ENCODE measurements at places on chromosomes 13 and 19. TPM values are rescaled to one million over a fixed set of nuclear protein-coding genes. Genes with fewer than 3 reads are reported as not detected.

DNA sequence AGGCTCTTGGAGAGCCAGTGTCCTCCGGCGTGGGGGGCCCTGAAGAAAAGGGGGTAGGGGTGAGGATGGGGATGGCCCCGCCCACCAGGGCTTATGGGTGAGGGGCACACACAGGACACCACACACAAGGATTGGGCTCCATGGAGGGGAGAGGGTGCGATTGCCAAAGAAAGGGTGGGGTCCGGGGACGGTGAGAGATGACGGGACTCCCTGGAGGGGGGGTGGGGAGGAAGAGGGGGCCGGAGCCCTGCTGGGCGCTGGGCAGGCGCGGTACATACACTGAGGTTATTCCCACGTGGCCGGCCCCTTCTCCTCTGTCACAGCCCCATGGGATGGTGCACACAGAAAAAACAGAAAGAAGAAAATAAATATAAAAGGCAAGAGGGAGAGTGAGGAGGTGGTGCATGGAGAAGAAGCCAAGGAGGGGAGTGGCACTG lies 60.1 kb downstream of the IER2 start:
- H3K4me1 ChIP-seq, result peaks cover 6% of the 10 kb centered on the region
- H3K4me3 ChIP-seq, result no peak overlapping the region
- H3K36me3 ChIP-seq, result peaks cover 2% of the 10 kb centered on the region

DNA sequence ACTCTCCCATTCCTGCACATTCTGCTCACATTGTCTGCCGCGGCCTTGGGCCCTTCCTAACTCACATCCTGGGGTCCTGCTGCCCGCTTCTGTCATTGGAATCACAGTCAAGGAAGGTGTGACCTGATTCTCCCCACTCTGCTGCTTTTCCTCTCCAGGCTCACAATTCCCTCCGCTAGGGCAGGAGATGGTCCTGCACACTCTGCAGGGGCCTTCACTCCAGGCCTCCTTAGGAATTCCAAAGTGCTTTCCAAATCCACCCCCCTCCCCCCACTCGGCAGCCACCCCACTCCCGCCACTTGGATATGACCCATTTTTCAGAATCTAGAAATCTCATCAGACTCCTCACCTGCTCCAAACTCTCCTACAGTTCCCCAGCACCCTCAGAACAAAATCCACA lies 3.1 kb upstream of the SLC5A5 start:
- no peak for DNase-seq
- peaks cover 44% of the 10 kb centered on the region for H3K27me3 ChIP-seq
- no peaks in the 10 kb centered on the region for H3K4me1 ChIP-seq
- H3K4me3 ChIP-seq, result no peak overlapping the region
- no peak overlapping the region for H3K27ac ChIP-seq

Gene COG3
- 31.9 TPM for total RNA-seq

Gene C19orf73
- 0.28 TPM for total RNA-seq

GRCh38 chr13:44516771-44517170 lies 59.4 kb downstream of the TSC22D1 start:
- H3K4me3 ChIP-seq, result no peak overlapping the region
- H3K27me3 ChIP-seq, result no peaks in the 10 kb centered on the region
- peaks cover 2% of the 10 kb centered on the region for H3K36me3 ChIP-seq

Gene SLITRK6
- total RNA-seq, result 1.6 TPM

DNA sequence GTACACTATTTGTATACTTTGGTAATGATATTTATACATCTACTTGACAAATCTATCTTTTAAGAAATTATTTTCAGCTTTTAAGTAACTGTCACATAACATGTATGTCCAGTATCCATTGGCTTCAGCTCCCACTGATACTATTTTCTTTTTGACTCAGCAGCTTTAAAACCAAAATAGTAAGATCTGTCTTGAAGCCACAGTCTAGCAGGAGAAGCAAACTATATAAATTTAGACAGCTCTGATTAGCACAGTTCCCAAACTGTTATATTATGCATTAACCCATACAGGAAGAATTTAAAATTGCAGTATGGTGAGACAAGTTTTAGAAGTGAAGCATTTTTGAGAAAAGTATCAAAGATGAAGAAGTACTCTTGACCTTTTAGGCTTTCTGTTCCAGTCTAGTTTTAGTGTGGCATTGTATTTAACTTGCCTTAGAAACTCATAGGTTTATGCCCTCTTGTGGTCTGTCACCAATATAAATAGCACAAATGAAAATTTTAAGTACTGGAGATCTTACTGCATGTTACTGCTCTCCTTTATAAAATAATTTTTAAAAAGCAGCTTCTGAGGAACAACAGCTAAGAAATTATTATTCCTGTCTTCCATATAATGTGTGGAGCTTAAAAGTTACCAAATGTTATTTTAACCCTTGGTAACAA lies 24.7 kb downstream of the URI1 start:
- H3K4me1 ChIP-seq, result peaks cover 25% of the 10 kb centered on the region
- DNase-seq, result peak; percentile 34
- H3K27ac ChIP-seq, result no peak overlapping the region
- no peaks in the 10 kb centered on the region for H3K36me3 ChIP-seq

GRCh38 chr19:2720777-2721569 lies at the start of gene DIRAS1:
Gene DIRAS1, minus strand, starts transcription at chr19:2721372. Its CDS starts 3,566 bp downstream, at chr19:2717806.
- H3K27me3 ChIP-seq, result no peaks in the 10 kb centered on the region
- H3K4me3 ChIP-seq, result peak within 1 kb of the TSS; percentile 52
- H3K36me3 ChIP-seq, result peaks cover 4% of the 10 kb centered on the region
- H3K27ac ChIP-seq, result no peak within 1 kb of the TSS
- peaks cover 17% of the 10 kb centered on the region for H3K4me1 ChIP-seq

DNA sequence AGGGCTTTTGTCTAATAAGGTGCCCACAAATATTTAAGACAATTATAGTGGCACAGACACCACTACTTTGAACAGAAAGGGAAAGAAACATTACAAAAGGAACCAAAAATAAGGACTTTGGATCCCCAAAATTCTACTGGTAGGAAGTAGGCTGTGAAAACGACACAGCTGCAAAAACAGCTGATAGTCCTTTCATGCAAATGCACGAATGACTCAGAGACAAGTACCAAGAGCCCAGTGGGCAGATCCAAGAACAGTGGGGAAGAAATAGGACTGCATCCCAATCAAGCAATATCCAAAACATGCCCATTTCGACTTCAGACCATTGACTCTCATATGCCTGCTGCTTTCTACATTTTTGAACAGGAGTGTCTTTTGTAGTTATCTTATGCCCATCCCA lies 269.4 kb upstream of the NBEA start:
- no peaks in the 10 kb centered on the region for H3K27me3 ChIP-seq
- DNase-seq, result no peak
- no peak overlapping the region for H3K27ac ChIP-seq
- no peak overlapping the region for H3K4me3 ChIP-seq
- H3K4me1 ChIP-seq, result no peaks in the 10 kb centered on the region

- no peak overlapping the region for H3K4me3 ChIP-seq
- no peaks in the 10 kb centered on the region for H3K4me1 ChIP-seq
- H3K27me3 ChIP-seq, result no peaks in the 10 kb centered on the region
- H3K27ac ChIP-seq, result no peak overlapping the region
- no peaks in the 10 kb centered on the region for H3K36me3 ChIP-seq
- DNase-seq, result no peak
Observed at GRCh38 chr13:104683789-104684188, 1617.6 kb upstream of the SLC10A2 start.

GRCh38 chr13:19182536-19182935 lies 912 bp upstream of the TUBA3C start:
- H3K27ac ChIP-seq, result no peak overlapping the region
- H3K4me1 ChIP-seq, result no peaks in the 10 kb centered on the region
- no peaks in the 10 kb centered on the region for H3K27me3 ChIP-seq
- no peaks in the 10 kb centered on the region for H3K36me3 ChIP-seq
- DNase-seq, result no peak

Gene PLIN4
- total RNA-seq, result under 0.01 TPM

- H3K4me1 ChIP-seq, result peaks cover 8% of the 10 kb centered on the region
- no peak overlapping the region for H3K4me3 ChIP-seq
- no peak overlapping the region for H3K27ac ChIP-seq
- H3K36me3 ChIP-seq, result no peaks in the 10 kb centered on the region
- no peaks in the 10 kb centered on the region for H3K27me3 ChIP-seq
Observed at GRCh38 chr13:79988573-79988972, 352.4 kb downstream of the SPRY2 start.

- H3K27ac ChIP-seq, result no peak overlapping the region
- no peaks in the 10 kb centered on the region for H3K27me3 ChIP-seq
- DNase-seq, result no peak
- H3K4me3 ChIP-seq, result no peak overlapping the region
- H3K4me1 ChIP-seq, result no peaks in the 10 kb centered on the region
- peaks cover 62% of the 10 kb centered on the region for H3K36me3 ChIP-seq
Observed at GRCh38 chr19:4035018-4035566, 27.6 kb downstream of the PIAS4 start.

DNA sequence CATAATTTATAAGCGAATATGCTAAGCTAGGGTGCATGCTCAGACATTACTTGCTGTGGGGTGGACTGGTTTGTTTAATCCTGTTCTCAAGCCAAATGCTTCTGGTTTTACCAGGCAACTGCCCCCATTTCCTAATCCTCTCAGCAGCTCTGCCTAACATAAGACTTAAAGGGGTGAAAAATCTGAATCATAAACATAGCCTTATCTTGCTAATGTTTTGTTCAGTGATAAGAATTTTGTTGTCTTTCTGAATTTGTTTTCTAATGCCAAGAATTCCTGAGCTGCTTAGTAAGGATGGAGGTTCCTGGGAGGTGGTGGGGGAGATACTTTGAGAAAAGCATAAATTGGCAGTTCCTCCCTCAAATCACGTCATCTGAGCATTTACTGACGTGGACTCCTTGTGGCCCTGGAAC lies 42.7 kb downstream of the ING1 start:
- peak; percentile 95 for DNase-seq
- H3K4me1 ChIP-seq, result peaks cover 18% of the 10 kb centered on the region
- H3K4me3 ChIP-seq, result no peak overlapping the region

- H3K4me3 ChIP-seq, result peak within 1 kb of the TSS; percentile 72
- peak within 1 kb of the TSS; percentile 88 for H3K27ac ChIP-seq
- H3K27me3 ChIP-seq, result peaks cover 38% of the 10 kb centered on the region
- peaks cover 14% of the 10 kb centered on the region for H3K36me3 ChIP-seq
Observed at GRCh38 chr19:45862564-45863334, at the start of gene SYMPK. Gene SYMPK, minus strand, starts transcription at chr19:45863147. Its CDS starts 8,652 bp downstream, at chr19:45854495.

Gene NUDT19
- 6.4 TPM for total RNA-seq

- H3K36me3 ChIP-seq, result no peaks in the 10 kb centered on the region
- no peak overlapping the region for H3K4me3 ChIP-seq
- no peak for DNase-seq
- H3K27ac ChIP-seq, result no peak overlapping the region
Observed at GRCh38 chr13:30832845-30833332, 73.2 kb upstream of the MEDAG start.

Gene CBARP
- total RNA-seq, result 0.18 TPM

- H3K27ac ChIP-seq, result no peak overlapping the region
- no peaks in the 10 kb centered on the region for H3K27me3 ChIP-seq
- no peak for DNase-seq
- no peaks in the 10 kb centered on the region for H3K4me1 ChIP-seq
- no peak overlapping the region for H3K4me3 ChIP-seq
Observed at GRCh38 chr13:36857253-36857652, 38.2 kb downstream of the RFXAP start.

DNA sequence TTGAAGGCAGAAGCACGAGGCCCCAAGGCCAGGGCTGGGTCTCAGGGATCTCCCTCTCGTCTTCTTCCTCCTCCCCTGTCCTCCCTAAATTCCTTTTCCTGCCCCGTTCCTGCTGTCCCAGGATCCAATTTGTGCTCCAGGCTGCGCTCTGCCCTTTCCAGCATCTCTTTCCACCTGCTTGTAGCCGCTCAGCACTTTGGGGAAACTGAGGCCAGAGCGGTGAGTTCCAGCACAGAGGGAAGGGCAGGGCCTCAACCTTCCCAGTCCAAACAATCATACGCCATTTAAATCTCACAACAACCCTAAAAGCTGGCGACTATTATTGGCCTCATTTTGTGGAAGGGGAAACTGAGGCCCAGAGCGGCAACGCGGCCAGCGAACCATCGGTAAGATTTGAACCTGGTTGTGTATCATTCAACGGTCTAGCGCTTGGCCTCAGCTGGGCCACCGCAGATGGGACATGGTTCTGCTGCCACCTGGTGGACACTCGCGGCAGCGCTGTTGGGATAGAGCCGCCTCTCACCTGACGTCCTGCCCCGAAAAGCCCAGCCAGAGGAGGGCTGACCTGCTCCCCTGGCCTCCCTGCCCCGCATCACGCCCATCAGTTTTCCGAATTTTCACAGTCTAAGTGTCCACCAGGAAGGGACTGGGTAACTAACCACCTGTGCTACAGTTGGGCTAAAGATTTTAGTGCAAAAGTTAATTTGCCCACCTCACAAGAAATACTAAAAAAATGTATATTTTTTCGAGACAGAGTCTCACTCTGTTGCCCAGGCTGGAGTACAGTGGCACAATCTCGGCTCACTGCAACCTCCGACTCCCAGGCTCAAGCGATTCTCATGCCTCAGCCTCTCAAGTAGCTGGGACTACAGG lies 4.2 kb upstream of the RPL18A start:
- no peaks in the 10 kb centered on the region for H3K36me3 ChIP-seq
- H3K4me1 ChIP-seq, result no peaks in the 10 kb centered on the region
- H3K27me3 ChIP-seq, result no peaks in the 10 kb centered on the region
- peak; percentile 49 for DNase-seq

Gene METTL21C
- not detected for total RNA-seq

Gene CEACAM16
- not detected for total RNA-seq

Gene ZNF486
- 6.9 TPM for total RNA-seq

Gene SHKBP1
- total RNA-seq, result 15.6 TPM

- H3K4me1 ChIP-seq, result no peaks in the 10 kb centered on the region
- no peaks in the 10 kb centered on the region for H3K36me3 ChIP-seq
- no peak overlapping the region for H3K27ac ChIP-seq
- peaks cover 2% of the 10 kb centered on the region for H3K27me3 ChIP-seq
- no peak overlapping the region for H3K4me3 ChIP-seq
Observed at GRCh38 chr19:35696835-35697234, 7.5 kb upstream of the ZBTB32 start.

- H3K4me1 ChIP-seq, result peaks cover 9% of the 10 kb centered on the region
- H3K4me3 ChIP-seq, result no peak overlapping the region
- no peak for DNase-seq
- no peak overlapping the region for H3K27ac ChIP-seq
- H3K36me3 ChIP-seq, result peaks cover 25% of the 10 kb centered on the region
- H3K27me3 ChIP-seq, result peaks cover 1% of the 10 kb centered on the region
Observed at GRCh38 chr19:47414469-47414868, 4.9 kb downstream of the MEIS3 start.

DNA sequence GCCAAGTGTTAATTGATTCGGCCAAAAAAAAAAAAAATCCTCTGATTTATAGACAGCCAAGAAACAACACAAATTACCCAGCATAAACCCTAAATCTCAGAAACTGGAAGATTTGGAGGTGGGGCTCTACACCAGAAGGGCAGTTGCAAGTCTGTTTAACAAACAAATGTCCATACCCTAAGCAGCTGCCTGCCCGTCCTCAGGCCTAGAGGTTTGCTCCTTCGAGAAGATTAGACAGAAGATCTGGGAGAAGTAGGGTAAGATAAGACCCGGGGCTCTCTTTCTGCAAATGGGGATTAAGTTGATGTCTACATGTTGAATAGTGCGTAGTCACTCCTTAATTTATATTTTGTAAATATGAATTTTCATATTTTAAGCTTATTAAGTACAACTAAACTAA lies 3.4 kb upstream of the N4BP2L1 start:
- no peak for DNase-seq
- H3K27ac ChIP-seq, result no peak overlapping the region
- peaks cover 7% of the 10 kb centered on the region for H3K4me1 ChIP-seq
- H3K4me3 ChIP-seq, result no peak overlapping the region

Gene SF3A2
- total RNA-seq, result 4.8 TPM

Gene CYP2A6
- total RNA-seq, result not detected
